ENCODE measurements at places on chromosomes 7 and 10.

- no peak for DNase-seq
Measured at GRCh38 chr7:158129037-158130022, 458.3 kb downstream of the PTPRN2 start.

- no peak for DNase-seq
Measured at GRCh38 chr10:26274391-26274790, 57.8 kb downstream of the GAD2 start.

GRCh38 chr7:130752424-130752823 is 18.4 kb upstream of the KLF14 start:
- no peak for DNase-seq

DNA sequence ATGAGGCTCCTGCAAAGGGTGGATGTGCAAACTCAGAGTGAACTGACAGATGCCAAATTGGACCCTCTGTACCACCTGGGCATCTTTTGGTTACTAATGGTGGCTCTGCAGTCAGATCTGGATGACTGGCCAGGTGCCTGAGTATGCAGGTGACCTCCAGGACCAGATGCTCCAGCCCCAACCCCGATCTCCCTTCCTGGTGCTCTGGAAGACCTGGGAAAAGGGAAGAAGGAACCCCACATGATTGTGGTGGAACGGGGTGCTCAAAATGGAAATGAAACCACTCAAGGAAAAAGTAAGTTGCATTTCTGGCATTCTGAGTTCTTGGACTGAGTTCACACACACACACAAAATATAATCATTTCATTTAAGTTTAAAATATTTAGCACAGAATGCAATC is 9.8 kb upstream of the AEBP1 start:
- DNase-seq, result peak; percentile 25

DNA sequence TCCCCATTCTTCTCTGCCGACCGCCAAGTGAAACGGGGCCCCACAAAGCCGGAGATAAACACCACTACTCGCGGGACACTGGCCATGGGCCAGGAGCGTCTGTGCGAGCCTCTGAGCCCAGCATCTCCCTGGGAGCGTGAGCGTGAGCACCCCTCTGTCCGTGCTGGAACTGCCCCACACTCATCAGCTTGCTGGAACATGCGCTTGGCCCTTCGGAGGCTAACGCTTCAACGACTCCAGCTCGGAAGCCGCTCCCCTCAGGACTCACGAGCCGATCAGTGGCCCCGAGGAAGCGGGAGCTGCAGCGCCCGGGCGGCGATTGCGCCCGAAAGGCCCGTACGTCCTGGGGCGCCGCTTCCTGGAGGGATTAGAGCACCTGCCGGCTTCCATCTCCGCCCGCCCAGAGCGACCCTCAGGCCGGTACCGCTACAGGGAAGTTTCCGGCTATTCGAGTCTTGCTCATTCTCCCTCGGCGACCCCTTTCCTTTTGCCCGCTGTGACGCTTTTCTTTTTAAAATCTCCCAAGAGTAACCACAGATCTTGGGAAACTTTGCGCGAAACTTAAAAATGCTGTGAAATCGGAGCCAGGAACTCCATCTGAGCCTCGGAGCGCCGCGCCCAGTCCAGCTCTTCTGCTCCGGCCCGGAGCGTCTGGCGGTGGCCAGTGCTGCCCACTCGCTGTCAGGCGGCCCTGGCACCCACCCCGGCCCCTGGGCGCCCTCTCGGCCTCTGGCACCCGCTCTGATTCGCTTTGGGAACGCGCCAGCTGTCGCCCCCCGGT is 1.0 kb downstream of the TLL2 start:
- DNase-seq, result peak; percentile 21

- no peak for DNase-seq
Measured at GRCh38 chr10:32326119-32326518, 20.8 kb downstream of the EPC1 start.

DNA sequence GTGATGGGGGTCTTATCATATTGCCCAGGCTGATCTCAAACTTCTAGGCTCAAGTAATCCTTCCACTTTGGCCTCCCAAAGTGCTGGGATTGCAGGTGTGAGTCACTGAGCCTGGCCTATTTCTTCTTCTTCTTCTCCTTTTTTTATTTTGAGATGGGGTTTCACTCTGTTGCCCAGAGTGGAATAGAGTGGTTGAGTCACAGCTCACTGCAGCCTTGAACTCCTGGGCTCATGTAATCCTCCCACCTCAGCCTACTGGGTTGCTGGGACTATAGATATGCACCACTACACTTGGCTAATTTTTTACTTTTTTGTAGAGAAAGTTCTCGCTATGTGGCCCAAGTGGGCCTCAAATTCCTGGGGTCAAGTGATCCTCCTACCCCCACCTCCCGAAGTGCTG is 124.3 kb downstream of the SKIDA1 start:
- peak; percentile 2 for DNase-seq

GRCh38 chr7:78169992-78170391 is 371.4 kb downstream of the PHTF2 start:
- DNase-seq, result no peak

DNA sequence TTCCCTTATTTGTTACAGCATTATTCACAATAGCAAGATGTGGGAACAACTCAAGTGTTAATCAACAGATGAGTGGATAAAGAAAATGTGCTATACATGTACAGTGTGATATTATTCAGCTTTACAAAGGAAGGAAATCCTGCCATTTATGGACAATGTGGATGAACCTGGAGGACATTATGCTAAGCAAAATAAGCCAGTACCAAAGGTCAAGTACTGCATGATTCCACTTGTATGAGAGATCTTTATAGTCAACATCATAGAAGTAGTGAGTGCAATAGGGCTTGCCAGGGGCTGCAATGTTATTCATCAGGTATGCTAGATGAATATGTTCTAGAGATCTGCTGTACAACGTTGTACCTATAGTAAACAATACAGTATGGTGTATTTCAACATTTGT is 138.5 kb upstream of the AGR3 start:
- DNase-seq, result no peak

DNA sequence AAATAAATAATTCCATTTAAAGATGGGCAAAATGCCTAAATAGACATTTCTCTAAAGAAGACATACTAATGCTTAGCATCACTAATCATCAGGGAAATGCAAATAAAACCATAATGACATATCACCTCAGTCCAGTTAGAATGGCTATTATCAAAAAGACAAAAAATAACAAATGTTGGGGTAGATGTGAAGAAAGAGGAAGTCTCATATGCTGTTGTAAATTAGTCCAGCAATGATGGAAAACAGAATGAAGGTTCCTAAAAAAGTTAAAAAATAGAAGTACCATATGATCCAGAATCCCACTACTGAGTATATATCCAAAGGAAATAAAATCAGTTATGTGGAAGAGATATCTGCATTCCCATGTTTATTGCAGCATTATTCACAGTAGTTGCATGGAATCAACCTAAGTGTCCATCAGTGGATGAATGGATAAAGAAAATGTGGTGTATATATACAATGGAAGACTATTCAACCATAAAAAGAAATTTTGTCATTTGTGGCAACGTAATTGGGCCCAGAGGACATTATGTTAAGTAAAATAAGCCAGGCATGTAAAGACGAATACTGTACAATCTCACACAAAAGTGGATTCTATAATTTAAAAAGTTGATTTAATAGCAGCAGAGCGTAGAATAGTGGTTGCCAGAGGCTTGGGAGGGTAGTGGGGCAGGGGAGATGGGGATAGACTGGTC is 52.0 kb downstream of the TCAF1 start:
- DNase-seq, result no peak

GRCh38 chr7:29146888-29147609 is 712 bp upstream of the CPVL start:
- DNase-seq, result peak; percentile 61

DNA sequence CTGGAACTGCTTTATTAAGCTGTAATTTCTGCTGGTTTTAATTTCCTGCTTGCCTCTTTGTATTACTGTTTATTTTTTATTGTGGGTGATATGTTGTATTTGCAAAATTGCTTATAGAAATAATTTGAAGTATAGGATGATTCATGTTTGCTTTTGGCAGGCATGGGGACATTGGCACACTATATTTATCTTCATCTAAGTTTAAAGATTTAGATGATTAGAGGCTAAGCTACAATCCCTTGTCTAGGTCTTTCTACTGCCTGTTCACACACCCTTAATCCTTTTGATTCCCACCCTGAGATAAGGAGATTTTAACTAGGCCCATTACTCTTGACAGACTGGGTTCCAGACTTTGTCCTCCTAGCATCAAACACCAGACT is 182.8 kb upstream of the KAT6B start:
- no peak for DNase-seq

DNA sequence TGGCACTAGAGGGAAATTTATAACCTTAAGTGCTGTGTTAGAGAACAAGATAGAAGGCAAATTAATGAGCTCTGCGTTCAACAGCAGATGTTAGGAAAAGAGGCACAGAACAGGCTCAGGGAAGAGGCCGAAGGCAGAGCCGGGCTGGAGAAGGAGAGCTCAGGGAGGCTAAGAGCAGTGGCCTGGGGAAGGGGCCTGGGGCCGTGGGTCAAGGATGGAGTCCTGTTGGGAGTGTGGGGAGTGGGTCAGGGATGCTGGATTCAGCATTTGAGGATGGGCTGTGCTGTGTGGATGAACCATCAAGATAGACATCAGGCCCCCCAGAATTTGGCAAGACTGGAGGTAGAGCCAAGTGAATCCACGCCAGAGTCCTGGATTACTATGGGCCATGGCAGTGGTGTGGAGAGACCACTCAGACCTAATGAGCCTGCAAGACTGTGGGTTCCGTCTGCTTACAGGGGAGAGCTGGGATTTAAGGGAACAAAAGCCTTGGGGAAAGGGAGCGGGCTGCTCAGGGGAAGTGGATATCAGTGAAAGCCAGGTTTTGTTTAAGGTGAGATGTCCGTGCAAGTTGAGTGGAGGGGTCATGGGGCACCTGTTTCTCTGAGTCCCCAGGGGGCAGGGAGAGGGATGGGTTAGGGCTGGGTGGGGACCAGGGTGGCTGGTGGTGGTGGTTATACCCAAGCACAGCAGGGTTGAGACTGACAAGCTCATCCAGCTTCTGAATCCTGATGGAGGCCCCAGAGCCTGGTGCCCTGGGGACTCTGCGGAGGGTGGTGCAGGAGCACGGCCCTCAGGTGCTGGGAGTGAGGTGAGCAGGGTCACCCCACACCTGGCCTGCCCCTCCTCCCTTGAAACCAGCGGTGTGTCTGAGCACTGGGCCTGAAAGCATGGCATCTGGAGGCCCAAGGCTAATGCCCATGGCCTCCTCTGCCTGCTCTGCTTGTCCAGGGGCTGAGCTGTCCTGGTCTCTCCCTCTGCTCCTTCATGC is 101.7 kb downstream of the BMS1 start:
- DNase-seq, result no peak

DNA sequence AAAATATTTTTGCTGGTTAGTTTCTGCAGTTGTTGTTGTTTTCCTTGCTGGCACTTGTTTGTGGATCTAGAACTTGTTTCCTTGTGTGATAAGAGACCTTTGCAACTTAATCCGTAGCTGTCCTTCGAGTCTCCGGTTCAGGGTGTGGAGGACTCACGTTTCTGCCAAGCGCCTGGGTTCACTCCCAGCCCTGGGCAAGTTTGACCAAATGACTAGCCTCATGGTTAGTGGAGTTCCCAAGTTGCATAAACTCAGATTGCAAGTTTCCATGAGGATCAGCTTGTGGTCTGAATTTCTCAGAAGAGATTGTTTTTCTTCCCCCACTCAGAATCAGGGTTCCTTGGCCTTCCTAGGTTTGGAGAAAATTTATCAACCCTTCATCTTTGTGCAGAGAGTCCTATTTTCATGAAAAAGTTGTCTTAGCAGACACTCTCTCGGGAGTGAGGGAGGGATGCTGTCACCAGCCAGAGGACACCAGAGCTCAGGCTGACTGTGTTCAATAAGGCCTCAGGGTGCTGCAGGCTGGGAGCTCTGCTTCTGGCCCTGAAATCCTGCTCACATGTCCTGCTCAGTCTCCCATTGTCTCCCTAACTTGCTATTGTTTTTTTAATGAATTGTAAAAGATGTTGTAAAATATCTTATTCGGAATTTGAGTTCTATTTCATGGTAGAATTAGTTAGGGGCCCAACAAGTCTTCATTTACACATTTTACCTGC is 377.7 kb upstream of the KLF6 start:
- no peak for DNase-seq

DNA sequence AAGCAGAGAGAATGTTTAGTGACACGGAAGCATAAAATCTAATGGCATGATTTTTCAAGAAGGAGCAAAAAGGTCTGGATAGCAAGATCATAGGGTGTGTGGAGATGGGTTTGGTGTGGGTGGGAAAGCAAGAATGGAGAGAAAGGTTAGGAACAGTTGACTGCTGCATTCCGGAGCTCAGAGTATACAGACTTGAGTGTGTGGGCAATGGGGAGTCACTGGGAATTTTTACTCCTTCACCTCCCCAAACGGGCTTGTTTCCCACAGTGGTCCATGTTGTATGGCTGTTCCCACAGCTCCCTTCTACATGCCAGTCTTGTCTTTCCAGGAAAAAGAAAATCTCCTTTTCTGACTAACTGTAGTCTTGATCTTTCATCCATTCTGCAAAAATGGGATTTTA is 122.1 kb downstream of the CDK6 start:
- no peak for DNase-seq

- DNase-seq, result no peak
Measured at GRCh38 chr10:104117839-104118323, 4.1 kb upstream of the SFR1 start.

DNA sequence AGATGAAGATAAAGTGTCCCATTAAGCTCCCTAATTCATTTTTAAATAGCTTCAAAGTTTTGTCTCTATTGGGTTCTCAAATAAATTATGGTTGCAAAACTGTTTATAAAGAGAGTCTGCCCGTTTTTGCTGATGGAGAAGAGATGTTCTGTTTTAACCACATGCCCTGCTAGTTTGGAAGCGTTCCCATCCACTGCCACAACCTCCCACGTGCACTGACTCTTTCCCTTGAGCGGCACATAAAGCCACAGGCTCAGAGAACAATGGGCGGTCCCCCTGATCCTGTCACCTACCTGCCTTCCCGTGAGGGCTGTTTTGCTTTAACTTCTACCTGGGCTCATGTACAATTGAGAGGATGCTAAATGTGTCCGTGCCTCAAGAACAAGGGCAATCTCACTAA is 65.5 kb downstream of the CPVL start:
- peak; percentile 46 for DNase-seq

DNA sequence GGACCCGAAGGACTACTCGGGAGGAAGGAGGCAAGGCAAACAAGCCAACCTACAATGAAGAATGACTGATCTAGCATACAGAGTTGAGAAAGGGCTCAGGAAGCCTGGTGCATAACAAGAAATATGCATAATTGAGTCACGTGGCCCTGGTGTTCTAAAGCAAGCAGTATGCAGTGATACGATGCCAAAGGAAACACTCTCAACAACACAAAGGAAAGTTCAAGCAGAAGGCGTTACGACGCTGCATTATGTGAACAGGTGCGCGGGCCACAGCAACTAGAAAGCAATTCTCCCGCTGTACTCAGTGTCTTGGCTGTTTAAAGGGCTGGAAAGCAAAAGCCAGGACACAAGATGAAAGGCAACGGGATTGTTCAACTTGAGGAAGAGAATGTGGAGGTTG is 100.8 kb downstream of the PRTFDC1 start:
- DNase-seq, result no peak

DNA sequence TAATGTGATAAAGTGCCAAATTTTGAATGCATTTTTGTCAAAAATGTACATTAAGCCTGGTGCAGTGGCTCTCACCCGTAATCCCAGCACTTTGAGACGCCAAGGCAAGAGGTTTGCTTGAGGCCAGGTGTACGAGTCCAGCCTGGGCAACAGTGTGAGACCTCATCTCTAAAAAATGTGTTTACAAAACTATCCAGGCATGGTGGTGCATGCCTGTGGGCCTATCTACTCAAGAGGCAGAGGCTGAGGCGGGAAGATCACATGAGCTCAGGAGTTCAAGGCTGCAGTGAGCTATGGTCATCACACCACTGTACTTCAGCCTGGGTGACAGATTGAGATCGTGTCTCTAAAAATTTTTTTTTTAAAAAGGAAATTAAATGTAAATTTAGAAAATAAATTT is 18.5 kb upstream of the MGMT start:
- no peak for DNase-seq

GRCh38 chr10:22702348-22702747 is 12.0 kb downstream of the PIP4K2A start:
- no peak for DNase-seq

Data from suppressor macrophage (primary cell).